ENCODE measurements at places on chromosomes 3 and 15.

DNA sequence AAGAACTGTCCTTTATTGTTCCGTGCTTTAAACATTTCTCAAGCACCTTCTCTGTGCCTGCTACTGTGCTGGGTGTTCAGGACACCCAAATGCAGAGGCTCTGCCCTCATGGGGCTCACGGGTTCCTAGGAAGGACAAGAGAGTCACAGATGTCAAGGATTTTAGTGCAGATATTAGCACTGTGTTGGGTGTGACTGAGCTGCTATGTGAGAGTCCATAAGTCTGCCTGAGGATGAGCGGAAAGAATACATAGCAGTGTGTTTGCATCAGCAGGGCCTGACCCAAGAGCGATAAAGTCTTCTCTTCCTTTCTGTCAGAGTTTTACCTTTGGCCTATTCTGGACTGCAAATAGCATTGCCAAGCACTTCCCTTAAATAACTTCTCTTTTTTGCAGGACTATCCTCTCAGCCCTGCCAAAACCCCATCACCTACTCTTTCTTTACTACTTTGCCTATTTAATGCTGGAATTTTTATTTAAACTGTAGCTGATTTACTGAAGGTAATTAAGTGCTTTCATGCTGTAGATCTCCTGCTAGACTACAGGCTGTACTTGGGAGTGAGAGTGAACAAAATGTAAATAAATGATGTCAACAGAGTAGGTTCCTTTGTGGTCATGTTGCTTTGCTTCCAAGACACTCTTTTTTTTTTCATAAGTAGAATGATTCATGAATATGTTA is 459.4 kb upstream of the TPRG1 start:
- no peak for DNase-seq

GRCh38 chr3:117553461-117553860 is 843.9 kb downstream of the TUSC7 start:
- DNase-seq, result no peak

GRCh38 chr3:35677797-35678196 is 38.5 kb downstream of the ARPP21 start:
- DNase-seq, result no peak

- DNase-seq, result no peak
Measured at GRCh38 chr3:189624130-189624529, 7.1 kb upstream of the TP63 start.

DNA sequence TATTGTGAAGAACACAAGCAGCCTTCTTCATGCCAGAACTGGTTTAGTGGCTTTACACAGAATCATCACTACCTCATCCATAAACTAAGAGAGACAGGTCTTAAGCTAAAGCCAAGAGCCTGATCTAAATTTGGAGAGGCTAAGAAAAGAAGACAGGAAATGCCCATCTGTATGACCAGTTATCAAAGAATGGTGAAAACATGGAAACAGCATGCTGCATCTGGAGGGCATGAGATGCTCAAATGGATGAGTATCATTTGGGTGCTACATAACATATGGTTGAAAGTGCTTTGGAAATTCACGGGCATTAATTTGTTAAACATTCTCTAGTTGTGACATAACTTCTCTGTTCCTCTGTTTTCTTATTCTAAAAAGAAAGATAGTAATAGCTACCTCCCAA is 112.5 kb downstream of the CPNE4 start:
- no peak for DNase-seq

GRCh38 chr15:88020806-88021205 is 235.7 kb downstream of the NTRK3 start:
- DNase-seq, result no peak

DNA sequence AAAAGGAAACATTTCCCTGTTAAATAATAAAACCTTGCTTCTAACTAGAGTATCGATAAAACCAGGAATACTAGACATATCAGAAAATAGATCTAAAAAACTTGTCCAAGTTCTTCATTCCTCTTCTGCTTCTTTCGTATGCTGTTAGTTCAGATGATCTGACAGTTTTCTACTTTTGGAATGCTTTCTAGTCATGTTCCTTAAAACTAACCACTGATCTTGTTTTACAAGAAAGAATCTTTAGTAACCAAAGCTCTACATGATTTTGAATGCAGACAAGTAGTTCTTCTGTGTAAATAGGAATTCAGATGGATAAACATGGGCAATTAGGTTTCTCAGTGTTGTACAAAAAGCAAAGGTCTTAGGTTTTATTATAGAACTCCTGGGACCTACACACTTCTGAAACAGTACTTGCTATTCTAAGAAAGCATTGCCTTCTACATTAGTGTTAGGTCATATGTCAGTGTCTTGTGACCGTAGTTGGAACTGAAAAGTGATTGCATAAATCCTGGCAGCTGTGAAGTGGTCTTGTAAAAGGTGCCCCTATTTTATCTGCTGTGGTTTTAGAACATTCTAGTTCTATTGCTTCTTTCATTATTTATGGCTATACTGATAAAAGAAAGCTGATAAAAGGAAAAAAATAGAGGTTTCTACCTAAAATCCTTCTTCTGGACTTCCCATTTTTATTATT is 40.7 kb downstream of the SNRK start:
- no peak for DNase-seq

- no peak for DNase-seq
Measured at GRCh38 chr3:71016178-71016845, 567.2 kb downstream of the FOXP1 start.

GRCh38 chr15:78364233-78364632 is 24.1 kb downstream of the CRABP1 start:
- DNase-seq, result no peak

- no peak for DNase-seq
Measured at GRCh38 chr3:195808741-195809290, 2.9 kb downstream of the MUC4 start.

DNA sequence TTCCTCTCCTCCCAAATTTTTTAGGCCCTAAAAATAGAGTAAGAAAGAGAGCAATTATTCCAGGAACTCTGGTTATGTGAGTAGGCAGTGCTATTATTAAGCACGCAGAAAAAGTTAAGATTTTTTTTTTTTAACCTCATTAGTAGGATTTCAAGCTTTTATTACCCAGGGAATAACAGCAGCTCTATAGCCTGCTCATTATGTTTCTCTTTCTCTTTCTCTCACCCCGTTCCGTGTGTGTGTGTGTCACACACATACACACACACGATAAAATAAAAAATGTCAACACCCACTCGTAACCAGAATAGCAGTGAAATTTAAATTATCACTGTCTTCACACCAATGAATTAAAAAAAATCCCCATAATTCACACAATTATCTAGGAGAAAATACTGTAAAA is 30.3 kb downstream of the GADL1 start:
- DNase-seq, result no peak

DNA sequence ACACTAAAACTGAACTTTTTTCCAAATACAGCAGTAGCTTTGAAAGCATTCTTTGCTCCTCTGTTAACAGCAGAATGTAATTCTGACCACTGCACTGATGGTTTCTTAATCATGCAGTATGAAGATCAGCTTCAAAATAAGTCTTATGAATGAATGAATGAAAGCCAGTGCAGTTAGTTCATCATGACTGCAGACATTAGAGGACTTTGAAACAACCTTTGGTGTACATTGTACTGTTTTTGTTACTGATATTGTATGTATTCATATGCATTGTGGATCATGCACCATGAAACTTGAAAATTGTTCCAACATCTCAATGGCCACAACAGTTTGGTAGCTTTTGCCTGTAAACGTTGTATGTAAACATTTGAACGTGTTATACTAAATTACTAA is 1.3 kb upstream of the TNIK start:
- DNase-seq, result no peak

GRCh38 chr15:85493260-85493659 is 112.9 kb downstream of the AKAP13 start:
- no peak for DNase-seq

DNA sequence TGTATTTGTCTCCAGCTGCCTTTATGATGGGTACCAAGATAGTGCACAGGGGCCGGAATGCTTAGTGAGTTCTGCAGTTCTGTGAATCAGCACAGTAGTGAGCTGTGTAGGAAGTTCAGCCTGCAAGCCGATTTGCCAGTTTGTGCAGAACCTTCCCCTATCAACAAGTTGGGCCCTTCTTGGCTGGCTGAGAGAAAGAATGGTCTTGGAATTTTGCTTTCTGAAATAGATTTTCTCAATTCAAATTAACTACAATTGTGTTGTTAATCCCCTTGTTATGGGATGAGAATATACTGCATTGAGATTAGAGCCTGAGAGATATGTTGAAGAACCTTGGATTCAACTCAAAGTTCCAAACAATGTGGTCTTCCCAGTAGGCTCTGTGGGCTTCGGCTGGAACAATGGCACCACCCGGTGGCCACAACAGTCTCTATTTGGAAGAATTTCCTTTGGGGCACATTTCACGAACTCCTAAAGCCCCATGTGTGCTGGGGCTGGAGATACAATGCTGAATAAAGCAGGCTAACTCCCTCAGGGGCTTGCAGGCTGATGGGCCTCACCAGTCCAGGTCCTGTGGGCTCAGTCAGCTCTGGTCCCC is 59.1 kb downstream of the TRIM42 start:
- DNase-seq, result peak; percentile 18

DNA sequence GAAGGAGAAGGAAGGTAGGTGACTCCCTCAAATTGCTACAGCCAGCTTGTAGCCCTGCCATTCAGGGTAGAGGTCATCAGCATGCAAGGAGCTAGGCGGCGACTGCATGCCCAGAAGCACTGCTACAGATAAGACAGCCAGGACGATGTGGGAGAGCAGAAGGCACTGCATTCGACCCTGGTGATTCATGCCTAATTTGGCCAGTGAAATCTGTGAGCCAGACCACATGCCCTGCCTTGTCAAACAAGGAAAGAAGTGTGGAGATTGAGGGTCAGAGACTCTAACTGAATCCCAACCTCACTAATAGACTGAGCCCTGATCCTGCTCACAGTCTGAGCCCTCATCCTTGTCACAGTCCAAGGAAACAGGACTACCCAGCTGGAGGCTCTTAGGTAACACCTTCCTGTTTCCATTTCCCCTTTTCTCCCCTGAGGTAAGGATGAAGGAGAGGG is 86.6 kb downstream of the LINGO1 start:
- DNase-seq, result no peak
